ENCODE measurements at places on chromosomes 16 and 17. TPM values are rescaled to one million over a fixed set of nuclear protein-coding genes. Genes with fewer than 3 reads are reported as not detected.

DNA sequence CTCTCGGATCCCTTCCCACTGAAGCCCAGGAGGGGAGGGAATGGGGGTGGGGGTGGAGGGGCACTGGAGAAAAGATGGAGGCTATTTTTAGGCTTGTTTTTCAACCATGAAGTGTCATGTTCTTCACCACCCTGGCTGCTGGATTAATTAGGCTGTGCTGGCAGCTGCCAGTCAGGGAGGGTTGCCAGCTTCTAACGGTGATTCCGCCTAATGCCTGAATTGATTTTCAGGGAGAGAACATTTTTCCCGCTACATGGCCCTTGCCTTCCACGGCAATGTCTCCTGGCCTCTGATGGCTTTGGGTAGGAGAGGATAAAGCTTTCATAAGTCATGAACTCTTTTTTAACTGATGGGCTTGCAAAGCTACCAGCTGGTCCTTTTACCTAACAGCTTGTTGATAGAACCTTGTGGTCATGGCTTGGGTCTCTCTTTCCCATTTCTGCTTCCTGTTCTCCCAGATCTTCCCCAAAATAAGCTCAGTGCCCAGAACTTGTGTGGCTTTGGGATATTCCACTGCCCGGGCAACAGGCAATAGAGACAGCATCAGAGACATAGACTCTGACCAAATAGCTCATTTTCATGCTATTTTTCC lies 167.4 kb downstream of the PITPNC1 start:
- no peak for DNase-seq

DNA sequence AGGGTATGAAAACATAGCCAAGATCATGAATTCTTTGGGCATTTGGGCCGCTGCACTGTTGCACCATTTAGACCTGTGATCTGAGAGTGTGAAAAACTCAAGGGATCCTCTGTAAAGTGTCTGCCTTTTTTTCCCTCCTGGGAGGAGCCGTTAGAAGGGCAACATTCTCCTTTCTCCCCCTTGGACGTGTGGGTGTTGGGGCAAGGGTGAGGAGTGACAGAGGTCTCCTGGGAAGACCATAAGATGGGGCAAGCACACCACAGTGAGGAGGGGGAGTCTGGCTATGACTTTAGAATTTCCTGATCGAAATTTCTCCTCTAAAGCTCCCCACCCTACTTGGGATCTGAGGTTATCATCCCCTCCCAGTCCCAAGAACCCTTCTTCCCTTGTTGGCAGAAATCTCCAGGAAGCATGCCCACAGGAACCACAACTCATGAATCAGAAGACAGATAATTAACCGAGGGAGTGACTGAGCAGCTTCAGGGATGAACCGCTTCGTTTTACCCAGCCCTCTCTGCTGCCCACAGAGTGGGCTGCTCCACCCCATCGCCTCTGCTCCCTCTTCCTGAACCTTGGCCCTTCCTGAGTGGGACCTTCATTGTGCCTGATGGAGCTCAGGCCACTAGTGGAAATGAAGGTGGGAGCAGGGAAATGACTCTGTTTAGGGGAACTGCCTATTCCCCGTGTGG lies 4.2 kb downstream of the ITGB3 start:
- no peak for DNase-seq

- DNase-seq: no peak
Measured at GRCh38 chr17:4679658-4680057, 24.3 kb downstream of the PELP1 start.

GRCh38 chr16:68236826-68237242 lies 907 bp upstream of the ESRP2 start:
- DNase-seq: no peak

GRCh38 chr16:2386990-2387389 lies 42.3 kb upstream of the CCNF start:
- no peak for DNase-seq

DNA sequence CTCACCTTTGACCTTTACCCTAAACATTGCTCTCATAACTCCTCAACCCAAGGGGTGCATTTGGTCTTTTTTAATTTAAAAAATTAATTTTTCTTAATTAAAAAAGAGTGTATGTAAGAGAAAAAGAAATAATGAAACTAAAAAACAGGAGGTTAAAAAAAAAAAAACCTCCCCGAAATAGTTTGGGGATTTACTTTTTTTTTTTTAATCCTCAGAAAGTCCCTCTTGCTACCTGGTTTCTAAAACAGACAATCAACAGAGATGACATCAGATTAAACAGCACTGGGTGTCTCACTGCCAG lies 301.3 kb downstream of the SOX9 start:
- no peak for DNase-seq

GRCh38 chr17:80683625-80684104 lies 139.0 kb downstream of the RPTOR start:
- DNase-seq: no peak

DNA sequence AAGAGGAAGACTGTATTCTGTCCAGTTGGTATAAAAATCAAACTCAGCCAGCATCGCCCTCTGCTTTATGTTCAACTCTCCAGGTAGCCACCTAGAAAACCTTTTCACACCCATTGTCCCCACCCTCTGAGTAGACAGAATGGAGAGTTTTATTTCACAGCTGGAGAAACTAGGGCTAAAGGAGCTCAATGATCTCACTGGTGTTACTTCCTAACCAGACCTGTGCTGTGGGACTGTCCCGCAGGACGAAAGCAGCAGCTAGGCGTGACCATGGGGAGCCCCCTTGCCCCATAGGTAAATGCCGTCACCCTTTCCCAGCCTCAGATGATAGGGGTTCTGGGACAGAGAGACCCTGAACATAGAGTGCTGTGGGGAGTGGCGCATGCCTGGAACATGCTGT lies 67.7 kb downstream of the CYLD start:
- DNase-seq: no peak

DNA sequence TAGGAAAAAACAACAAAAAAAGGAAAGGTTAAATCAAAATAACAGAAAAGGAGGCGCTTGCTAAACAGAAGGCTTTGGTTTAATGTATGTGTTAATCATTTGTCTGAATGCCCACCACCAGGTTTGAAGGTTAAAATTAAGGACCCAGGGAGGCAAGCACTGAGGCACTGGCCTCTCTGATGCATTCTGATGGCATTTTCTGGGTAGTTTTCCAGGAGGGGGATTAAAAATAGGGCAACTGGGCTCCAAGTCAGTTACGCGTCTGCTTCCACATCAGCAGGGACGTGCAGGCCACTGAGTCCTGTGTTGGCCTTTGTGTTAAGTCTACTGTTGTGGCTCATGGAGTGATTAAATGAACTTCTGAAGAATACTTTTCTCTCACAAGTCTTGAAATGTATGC lies 26.9 kb downstream of the MARF1 start:
- no peak for DNase-seq

- DNase-seq: no peak
Measured at GRCh38 chr17:1446201-1446600, 9.8 kb downstream of the CRK start.

- DNase-seq: no peak
Measured at GRCh38 chr17:34406226-34406625, 43.2 kb upstream of the CCL1 start.

- no peak for DNase-seq
Measured at GRCh38 chr17:46028374-46028773, 29.3 kb downstream of the STH start.

- no peak for DNase-seq
Measured at GRCh38 chr16:54176376-54176901, 110.1 kb downstream of the IRX3 start.

GRCh38 chr17:44581868-44582267 lies 24.6 kb downstream of the FZD2 start:
- no peak for DNase-seq

GRCh38 chr16:84618581-84619460 lies 943 bp upstream of the COTL1 start:
- no peak for DNase-seq

The CSH2 gene
- not detected for total RNA-seq

The HS3ST3A1 gene
- total RNA-seq: 0.21 TPM

The NKD1 gene
- 0.49 TPM for total RNA-seq

GRCh38 chr17:39635614-39636176 lies 1.2 kb upstream of the STARD3 start:
- DNase-seq: no peak

- no peak for DNase-seq
Measured at GRCh38 chr17:4179071-4179470, 36.1 kb downstream of the CYB5D2 start.

GRCh38 chr17:74239172-74239571 lies 25.8 kb downstream of the TTYH2 start:
- DNase-seq: no peak

The FBXO39 gene
- not detected for total RNA-seq

The AOC3 gene
- 0.56 TPM for total RNA-seq

The EVPL gene
- 0.03 TPM for total RNA-seq

The MT4 gene
- total RNA-seq: not detected

DNA sequence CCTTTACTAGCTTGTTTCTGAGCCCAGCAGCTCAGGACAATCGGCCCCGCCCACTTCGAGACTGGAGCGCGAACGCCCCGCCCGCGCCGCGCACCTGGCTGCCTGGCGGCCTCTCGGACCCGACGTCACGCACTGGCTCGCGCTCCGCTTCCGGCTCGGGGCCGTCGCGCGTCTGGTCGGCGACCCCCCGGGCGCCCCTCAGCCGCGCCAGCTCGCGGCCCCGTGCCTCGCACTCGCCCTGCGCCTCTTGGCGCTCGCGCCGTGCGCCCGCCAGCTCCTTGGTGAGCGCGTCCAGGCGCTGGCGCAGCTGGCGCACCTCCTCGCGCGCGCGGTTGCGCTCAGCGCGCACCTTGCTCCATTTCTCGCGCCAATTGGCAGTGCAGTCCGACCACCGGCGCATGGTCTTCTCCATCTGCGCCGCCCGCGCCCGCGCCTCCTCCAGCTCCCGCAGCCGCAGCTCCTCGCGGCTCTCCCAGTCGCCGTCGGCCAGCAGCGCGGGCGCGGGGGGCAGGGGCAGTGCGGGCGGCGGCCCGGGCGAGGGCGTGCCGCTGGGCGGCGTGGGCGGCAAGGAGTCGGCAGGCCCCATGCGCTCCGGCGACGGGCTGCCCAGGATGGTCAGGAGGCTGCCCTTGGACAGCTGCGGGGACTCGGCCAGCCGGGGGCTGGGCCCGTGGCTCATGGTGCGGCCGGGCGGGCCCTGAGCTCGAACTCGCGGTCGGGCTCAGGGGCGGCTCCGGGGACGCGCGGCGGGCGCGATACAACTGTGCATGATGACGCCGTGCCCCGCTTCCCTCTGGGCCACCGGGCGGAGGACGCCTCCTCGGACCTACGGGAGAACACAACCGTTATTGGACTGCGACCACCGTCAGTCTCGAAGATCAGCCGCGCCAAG lies 7.6 kb downstream of the CCDC102A start:
- DNase-seq: no peak

DNA sequence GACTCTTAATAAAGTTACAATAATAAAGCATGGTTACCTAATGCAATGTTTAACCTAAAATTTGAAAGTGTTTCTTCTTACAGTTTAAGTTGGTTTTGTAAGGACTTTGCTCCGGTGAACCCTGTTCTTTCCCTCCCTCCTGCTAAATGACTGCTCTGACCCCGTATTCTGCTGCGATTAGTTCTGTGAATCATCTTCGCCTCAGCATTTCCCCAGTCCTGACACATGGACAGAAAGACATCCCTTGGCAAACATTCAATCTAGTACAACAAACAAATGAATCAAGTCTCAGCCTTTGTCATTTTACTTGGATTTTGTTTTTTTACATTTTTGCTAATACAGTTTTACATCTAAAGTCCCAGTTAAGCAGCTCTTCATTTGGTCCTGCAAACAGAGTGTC lies 15.4 kb downstream of the KCNJ2 start:
- DNase-seq: no peak

The TERB1 gene
- total RNA-seq: not detected

GRCh38 chr17:49341356-49341755 lies 20.7 kb downstream of the ZNF652 start:
- DNase-seq: no peak

DNA sequence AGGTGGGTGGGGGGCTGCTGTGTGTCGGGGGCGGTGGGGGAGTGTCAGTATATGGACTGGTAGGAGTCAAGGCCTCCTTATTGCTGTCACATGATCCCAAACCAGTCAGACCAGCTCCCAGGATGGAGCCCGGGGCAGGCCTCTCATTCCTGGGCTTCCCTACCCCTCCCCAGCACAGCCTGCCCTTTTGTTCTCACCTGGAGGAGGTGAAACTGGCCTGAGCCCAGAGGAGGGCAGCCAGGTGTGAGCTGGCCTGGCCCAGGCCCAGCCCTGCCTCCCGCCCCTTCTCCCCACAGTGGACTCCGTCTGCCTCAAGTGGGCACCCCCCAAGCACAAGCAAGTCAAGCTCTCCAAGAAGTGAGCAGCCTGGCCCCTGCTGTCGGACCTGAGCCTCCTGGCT lies 4.6 kb downstream of the PRSS8 start:
- DNase-seq: no peak

The CD300LB gene
- 0.23 TPM for total RNA-seq

GRCh38 chr17:20092261-20092867 lies 83.2 kb downstream of the SPECC1 start:
- no peak for DNase-seq
